Stimulated activated CD4-positive, alpha-beta T cell treated with anti-CD3 and anti-CD28 coated beads, Interleukin-1b, Interleukin-23, amount 100 ng/mL, for 4 hours (primary cell): ENCODE measurements at places on chromosomes 4 and X.

- no peak for DNase-seq
Measured at GRCh38 chr4:176896211-176896610, 103.5 kb upstream of the VEGFC start.

GRCh38 chr4:59597536-59598329 lies 1602.4 kb upstream of the ADGRL3 start:
- DNase-seq = no peak

DNA sequence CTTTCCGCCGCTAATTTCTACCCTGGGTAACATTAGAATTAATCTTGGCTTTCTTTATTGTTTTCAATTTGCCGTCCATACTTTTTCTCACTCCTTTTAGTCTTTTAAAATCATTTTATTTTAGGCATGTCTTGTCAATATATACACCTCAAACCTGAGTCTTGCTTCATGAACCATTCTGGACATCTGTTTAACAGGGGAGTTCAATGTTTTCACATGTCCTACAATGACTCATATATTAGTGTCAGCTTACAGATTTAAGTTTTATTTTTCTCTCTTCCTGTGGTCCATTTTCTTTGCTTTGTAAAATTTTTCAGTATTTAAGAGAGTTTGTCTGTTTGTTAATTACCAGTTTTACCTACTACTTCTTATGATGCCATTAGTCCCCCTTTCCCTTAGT lies 89.5 kb downstream of the LCORL start:
- no peak for DNase-seq

DNA sequence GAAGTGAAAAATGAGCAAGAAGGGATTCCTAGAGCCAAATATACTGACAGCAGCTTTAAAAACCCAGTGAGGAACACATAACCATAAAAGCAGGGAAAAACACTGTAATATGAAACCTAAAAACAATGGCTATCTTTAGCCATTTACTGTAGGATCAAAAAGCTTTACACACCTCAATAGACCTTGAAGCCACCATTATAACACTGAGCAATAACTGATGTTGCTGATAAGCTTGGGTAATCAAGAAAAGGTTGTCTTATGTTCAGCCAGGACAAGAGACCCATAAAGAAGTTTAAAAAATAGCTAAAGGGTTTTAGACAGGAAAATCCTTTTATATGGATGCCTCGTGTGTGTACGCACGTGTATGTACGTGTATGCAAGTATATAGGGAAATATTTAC lies 16.9 kb downstream of the GATB start:
- DNase-seq = no peak

- DNase-seq = no peak
Measured at GRCh38 chrX:9342561-9343051, 122.3 kb upstream of the TBL1X start.

GRCh38 chrX:137430984-137431475 lies 134.9 kb upstream of the ZIC3 start:
- DNase-seq = no peak

- no peak for DNase-seq
Measured at GRCh38 chrX:105098812-105099211, 121.7 kb downstream of the TEX13A start.

DNA sequence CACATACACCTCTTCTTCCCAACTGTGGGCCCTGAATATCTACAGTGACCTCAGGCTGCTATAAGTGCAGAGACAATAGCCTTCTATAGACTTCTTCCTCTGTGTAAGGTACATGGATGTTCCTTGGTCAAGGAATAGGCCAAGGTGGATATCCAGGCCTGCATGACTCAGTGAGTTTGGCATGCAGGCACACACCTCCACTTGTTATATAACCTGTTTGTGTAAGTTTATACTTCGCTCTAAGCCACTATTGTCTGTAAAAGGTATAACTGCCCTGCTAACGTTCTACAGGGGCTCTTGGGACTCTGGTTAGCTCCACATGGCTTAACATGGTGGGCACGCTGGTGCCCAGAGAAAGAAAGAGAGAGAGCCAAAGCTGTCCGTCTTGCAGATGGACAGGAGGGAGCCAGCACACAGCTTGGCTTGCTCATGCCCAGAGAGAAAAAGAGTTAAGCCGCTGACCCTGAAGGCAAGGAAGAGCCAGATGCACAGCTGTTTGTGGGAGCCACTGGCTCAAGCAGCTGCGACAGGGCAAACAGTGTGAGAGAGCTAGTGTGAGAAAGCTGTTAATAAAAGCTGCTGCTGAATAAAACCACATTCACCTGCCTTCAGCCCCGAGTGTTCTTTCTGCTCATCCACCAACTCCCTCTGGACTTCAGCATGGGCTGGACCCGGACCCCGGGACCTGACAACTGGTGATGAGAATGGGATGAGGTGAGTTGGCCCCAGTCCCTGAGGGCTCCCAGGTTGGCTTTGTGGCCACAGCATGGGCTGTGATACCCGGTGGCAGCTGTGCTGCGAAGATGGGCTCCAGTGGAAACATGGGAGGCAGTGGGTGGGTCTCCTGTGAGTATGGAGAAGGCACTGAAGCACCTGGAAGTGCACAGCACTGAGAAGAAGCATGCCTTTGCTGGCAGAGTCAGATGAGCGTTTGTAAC lies 44.5 kb upstream of the ZBTB33 start:
- no peak for DNase-seq

- no peak for DNase-seq
Measured at GRCh38 chrX:136457303-136457917, 30.3 kb upstream of the BRS3 start.

- no peak for DNase-seq
Measured at GRCh38 chrX:136212557-136213111, 38.6 kb downstream of the MAP7D3 start.

- DNase-seq = peak; percentile 2
Measured at GRCh38 chr4:82560853-82561785, 669 bp downstream of the TMEM150C start.

- no peak for DNase-seq
Measured at GRCh38 chr4:1799387-1800375, 6.6 kb downstream of the FGFR3 start.

DNA sequence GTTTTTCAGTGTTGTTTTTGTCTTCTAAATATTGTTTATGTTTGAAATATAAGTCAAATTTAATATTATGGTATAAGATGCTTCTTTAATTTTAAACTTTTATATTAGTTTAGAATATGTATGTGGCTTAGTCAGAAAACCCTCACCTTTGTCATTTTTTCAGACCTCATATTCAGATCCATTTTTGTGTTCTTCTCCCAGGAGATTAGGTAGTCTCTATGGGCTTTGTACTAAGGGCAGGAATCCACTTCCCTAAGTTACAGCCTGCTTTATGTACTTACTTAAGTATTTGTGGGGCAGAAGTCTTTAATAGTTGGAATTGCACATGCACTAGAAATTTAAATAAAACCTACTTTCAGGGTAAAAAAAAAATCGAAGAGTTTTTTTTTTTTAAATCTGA lies 63.5 kb upstream of the TENM3 start:
- DNase-seq = no peak

DNA sequence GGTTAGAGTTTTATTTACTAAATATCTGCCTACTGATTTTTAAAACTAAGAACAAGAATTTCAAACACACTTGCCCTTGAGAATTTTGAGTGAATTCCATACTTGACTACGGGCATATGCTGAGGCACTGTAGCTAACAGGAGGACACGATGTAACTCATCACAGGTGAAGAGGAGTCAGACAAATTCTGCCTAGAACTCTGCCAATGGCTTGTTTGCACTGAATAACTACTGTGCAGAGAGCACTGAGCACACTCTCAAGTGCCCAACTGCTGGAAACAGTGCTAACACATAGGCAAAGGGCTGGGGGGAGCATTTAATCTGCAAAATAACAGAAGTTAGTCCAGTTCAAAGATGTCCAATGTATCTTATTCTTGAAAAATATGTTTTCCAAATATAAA lies 104.4 kb downstream of the WDFY3 start:
- DNase-seq = no peak

DNA sequence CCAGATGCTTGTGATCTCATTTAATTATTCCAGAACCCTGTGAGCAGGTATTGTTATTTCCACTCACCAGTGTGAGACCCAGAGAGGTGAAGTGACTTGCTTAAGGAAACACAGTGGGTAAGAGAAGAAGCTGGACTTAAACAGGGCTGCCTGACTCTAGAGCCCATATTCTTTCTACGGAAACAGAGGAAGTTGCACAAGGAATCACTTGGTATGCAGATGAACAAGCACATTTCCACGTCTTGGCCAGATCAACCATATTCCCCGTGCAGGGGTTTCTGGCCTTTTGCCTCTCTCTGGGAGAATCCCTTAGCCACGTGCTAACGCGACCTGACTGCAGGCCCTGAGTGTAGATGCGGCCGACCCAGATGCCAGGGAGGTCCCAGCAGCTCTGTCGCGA lies 195.5 kb upstream of the ATP6AP2 start:
- DNase-seq = no peak

- no peak for DNase-seq
Measured at GRCh38 chr4:6378493-6379445, 93.6 kb downstream of the PPP2R2C start.

DNA sequence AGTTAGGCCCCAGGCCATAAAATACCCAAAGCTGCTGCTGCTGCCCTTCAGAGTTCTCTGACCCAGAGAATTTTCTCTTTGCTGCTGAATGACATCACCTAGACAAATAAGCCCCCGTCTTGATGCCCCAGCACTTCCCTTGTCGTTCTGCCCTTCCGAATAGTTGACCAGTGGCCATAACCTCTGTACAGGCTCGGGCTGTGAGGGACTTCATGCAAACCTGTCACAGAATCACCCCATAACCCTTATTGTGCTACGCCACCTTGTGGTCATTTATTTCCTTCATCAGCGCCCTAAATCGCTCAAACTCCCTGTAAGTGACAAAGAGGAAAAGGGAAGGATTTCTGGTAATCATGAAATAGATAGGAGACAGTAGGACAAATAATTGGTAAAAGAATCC lies 18.8 kb downstream of the SPACA5 start:
- DNase-seq = no peak

DNA sequence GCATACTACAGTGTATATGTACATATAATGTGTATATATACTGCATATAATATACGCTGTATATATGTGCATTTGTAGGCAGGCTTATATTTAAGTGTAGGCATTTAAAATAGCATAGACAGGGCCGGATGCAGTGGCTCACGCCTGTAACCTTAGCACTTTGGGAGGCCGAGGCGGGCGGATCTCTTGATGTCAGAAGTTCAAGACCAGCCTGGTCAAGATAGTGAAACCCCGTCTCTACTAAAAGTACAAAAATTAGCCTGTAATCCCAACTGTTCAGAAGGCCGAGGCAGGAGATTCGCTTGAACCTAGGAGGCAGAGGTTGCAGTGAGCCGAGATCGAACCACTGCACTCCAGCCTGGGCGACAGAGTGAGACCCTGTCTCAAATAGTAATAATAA lies 78.4 kb downstream of the JAKMIP1 start:
- DNase-seq = no peak

GRCh38 chr4:36445480-36445879 lies 164.1 kb downstream of the DTHD1 start:
- DNase-seq = no peak

DNA sequence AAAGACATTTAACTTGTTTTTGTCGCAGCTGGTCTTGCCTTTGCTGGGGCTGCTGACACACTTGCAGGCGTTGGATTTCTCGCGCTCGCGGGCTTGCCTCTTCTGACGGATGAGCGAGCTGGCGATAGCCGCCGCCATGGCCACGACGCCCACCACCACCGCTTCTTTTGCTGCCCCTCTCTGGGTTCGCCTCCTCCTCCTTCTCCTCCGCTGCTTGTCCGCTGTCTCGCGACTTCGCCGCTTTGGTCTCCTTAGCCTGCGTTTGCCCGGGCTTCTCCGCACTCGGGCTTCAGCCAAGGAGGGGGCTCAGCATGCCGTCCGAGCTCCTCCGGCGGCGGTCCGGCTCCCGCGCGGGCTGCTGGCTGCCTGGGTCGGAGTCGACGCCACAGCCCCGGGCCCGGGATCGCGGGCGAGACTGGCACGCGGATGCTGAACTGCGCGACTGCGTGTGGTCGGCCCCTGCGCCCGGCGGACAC lies 613 bp downstream of the FGF13 start:
- no peak for DNase-seq

- DNase-seq = no peak
Measured at GRCh38 chr4:16524406-16524805, 298.1 kb upstream of the TAPT1 start.

- no peak for DNase-seq
Measured at GRCh38 chrX:42274151-42274550, 350.8 kb upstream of the CASK start.

DNA sequence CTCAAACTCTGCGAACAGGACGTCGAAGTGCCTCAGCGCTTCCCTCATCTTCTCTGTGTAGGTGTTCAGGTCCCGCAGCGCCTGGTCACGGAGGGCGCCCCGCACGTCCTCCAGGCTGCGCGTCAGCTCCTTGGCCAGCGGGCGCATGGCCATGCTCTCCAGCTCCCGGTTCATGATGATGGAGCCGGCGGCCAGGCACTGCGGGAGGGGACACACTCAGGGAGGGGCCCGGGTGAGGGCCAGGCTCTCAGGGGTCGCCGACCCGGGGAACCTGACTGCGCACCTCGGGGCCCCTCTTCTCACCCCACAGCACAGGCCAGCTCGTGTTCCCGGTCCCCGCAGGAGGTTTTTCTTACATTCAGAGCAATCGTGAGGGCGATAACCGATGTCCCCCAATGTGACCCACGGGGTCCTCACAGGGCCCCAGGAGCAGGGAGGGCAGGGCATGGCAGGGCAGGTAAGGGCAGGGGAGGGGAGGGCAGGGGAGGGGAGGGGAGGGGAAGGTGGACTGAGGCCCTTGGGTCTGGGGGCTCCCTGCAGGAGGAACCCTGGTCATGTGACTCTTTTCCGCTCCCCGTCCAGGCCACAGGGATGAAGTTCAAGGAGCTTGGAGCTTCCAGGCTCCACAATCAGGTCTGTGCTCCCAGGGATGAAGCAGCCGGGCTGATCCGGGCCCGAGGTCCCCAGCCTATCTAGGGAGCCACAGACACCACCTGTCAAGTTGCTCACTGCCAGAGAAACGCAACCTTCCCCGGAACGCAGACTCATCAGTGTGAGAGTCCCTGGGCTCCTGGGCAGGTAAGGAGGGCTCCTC lies 77.8 kb upstream of the MXD4 start:
- DNase-seq = no peak

DNA sequence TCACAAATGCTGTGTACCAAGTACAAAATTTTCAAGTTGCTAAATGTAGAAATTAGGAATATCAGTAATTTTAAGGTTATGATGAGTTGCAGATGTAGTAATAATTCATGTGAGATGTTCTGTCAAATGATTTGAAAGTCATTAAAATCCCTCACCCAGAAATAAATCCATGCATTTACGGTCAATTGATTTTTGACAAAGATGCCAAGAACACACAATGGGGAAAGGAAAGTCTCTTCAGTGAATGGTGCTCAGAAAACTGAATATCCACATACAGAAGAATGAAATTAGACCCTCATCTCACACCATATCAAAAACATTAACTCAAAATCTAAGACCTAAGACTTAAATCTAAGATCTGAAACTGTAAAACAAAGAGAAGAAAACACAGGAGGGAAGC lies 12.9 kb upstream of the BMPR1B start:
- no peak for DNase-seq

DNA sequence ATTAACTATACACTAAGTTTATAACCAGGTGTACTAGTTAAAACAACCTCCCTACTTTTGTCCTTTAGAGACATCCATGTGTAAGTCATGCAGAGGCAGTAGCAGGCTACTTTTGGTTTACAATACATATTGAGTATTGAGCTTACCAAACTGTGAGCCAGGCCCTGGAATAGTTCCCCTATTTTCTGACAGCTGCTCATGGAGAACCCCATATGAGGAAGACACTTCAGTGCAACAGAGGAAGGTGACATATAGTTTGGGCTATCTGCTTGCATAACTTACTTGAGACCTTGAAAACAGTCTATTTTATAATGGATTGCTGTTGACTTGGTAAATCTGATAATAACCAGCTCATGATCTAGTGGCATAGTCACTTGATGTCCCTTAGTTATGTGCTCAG lies 190.5 kb downstream of the SH3BGRL start:
- DNase-seq = no peak

- DNase-seq = no peak
Measured at GRCh38 chr4:148514581-148514980, 72.4 kb upstream of the NR3C2 start.
